Caco-2 (cell line): ENCODE measurements at places on chromosomes 11 and 22. TPM values are rescaled to one million over a fixed set of nuclear protein-coding genes. Genes with fewer than 3 reads are reported as not detected.

DNA sequence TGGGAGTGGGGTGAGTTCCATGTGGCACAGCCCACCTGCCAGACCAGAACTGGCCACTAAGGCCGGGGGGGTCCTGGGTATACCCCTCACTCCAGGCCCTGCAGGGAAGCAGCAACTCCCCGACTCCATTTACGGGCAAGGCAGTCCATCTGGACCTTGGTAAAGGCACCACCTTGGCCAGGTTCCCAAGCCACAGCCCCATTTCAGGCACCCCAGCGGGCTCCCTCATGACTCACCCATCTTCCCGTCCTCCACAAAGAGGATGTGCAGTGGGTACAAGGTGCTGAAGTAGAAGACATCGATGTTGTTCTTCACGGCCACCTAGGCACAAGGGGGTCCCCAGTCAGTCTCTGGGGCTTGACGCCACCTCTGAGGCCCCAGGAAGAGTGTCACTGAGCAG is 15.7 kb upstream of the RASL10A start:
- no peaks in the 10 kb centered on the region for H3K4me1 ChIP-seq
- H3K27me3 ChIP-seq: no peaks in the 10 kb centered on the region
- peaks cover 1% of the 10 kb centered on the region for H3K36me3 ChIP-seq
- no peak for DNase-seq
- no peak overlapping the region for H3K27ac ChIP-seq

GRCh38 chr11:48001438-48002021 is 21.2 kb downstream of the PTPRJ start:
- no peaks in the 10 kb centered on the region for H3K27me3 ChIP-seq
- no peaks in the 10 kb centered on the region for H3K36me3 ChIP-seq
- H3K4me3 ChIP-seq: no peak overlapping the region
- H3K4me1 ChIP-seq: peaks cover 35% of the 10 kb centered on the region
- no peak overlapping the region for H3K27ac ChIP-seq
- DNase-seq: no peak

DNA sequence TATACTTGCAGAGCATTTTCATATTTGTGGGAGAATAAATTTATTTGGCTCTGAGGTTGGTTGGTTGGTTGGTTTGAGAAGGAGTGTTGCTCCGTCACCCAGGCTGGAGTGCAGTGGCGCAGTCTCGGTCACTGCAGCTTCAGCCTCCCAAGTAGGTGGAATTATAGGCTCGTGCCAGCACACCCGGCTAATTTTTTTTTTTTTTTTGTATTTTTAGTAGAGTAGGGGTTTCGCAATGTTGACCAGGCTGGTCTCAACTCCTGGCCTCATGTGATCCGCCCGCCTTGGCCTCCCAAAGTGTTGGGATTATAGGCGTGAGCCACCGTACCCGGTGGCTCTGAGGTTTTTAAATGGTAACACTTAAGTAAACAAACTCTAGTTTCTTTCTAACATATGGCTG is 161.1 kb downstream of the TEAD1 start:
- no peak overlapping the region for H3K4me3 ChIP-seq
- no peaks in the 10 kb centered on the region for H3K27me3 ChIP-seq
- H3K36me3 ChIP-seq: no peaks in the 10 kb centered on the region
- H3K4me1 ChIP-seq: peaks cover 23% of the 10 kb centered on the region
- no peak overlapping the region for H3K27ac ChIP-seq

DNA sequence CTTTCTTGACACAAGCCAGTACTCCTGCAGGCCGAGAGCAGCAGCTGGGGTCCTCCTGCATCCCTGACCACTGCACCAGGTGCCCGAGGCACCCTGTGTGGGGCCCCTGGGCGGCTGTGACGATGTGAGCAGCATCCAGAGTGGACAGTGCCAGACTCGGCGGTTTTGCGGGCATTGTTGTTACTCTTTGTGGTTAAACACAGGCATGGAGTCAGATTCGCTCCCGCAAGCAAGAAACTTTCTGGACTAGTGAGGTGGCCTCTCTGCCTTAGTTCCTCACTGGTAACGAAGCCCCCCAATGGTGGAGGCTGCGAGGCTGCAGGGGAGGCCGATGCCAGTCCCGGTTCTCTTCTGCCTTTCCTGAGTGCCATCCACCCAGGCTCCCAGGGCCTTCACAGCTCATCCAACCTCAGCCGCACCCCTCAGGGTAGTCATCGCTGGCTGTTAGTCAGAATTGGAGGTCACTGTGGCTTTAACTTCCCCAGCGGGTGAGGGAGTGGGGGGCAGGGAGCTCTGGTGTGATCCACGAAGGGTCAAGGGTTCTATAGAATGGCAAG is 3.7 kb upstream of the CLDN5 start:
- no peaks in the 10 kb centered on the region for H3K27me3 ChIP-seq
- no peaks in the 10 kb centered on the region for H3K36me3 ChIP-seq
- no peak overlapping the region for H3K27ac ChIP-seq
- H3K4me3 ChIP-seq: no peak overlapping the region

DNA sequence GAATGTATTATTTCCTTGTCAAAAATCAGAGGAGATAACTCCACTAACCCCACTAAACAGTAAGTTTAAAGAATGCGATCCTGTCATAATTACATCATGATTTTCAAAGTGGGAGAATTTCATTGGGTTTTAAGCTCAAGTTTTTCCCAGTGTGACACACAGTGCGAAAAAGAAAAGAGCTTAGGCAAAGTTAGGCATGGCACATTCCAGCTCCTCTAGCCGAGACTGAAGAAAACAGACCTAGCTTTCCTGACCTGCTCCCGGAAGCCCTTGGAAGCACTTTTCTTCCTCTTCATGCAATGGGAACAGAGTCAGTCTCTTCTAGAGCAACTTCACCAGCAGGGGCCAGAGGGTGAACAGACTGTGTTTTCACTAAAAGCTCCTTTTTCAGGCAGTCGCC is 76.6 kb upstream of the AKIP1 start:
- H3K36me3 ChIP-seq: no peaks in the 10 kb centered on the region; the same call in 1 of the 2 replicates
- H3K27me3 ChIP-seq: no peaks in the 10 kb centered on the region
- H3K4me1 ChIP-seq: peaks cover 35% of the 10 kb centered on the region
- no peak overlapping the region for H3K4me3 ChIP-seq

- DNase-seq: no peak
- peaks cover 4% of the 10 kb centered on the region; the same call in 1 of the 2 replicates for H3K36me3 ChIP-seq
- peaks cover 33% of the 10 kb centered on the region for H3K4me1 ChIP-seq
These were observed 62.1 kb downstream of the LRP5 start for GRCh38 chr11:68374531-68374930.

- no peak overlapping the region for H3K4me3 ChIP-seq
- H3K27me3 ChIP-seq: no peaks in the 10 kb centered on the region
These were observed 272.5 kb downstream of the TBC1D22A start for GRCh38 chr22:47034905-47035419.

GRCh38 chr11:114785820-114786219 is 107.5 kb downstream of the NXPE2 start:
- no peak overlapping the region for H3K4me3 ChIP-seq
- peaks cover 28% of the 10 kb centered on the region for H3K4me1 ChIP-seq
- no peak for DNase-seq
- no peak overlapping the region for H3K27ac ChIP-seq
- H3K27me3 ChIP-seq: no peaks in the 10 kb centered on the region

GRCh38 chr22:23220485-23221350 is 40.4 kb downstream of the BCR start:
- H3K4me3 ChIP-seq: no peak overlapping the region
- no peak overlapping the region for H3K27ac ChIP-seq
- no peaks in the 10 kb centered on the region; the same call in 1 of the 2 replicates for H3K36me3 ChIP-seq
- no peak for DNase-seq
- no peaks in the 10 kb centered on the region for H3K27me3 ChIP-seq

DNA sequence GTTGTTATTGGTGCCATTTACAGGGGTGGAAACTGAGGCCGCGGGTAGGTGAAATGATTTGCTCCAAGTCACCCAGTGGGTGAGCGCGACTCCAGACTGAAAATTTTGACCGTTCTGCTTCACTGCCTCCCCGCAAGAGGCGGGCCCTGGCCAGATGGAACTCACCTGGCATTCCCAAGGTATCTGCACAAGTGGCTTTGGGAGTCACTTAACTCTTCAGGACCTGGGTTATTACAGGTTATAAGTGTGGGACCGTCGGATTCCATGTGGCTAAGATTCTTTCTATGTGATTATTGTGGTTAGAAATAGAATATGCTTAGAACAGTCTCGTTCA is 598 bp downstream of the CABIN1 start:
- DNase-seq: no peak
- peaks cover 26% of the 10 kb centered on the region for H3K4me1 ChIP-seq
- peak overlapping the region; percentile 93 for H3K27ac ChIP-seq

The MUC15 gene
- total RNA-seq: 0.63 and 0.70 TPM in 2 replicates

The DDB1 gene
- total RNA-seq: 284 and 303 TPM in 2 replicates

The MOGAT2 gene
- total RNA-seq: 0.39 and 0.56 TPM in 2 replicates

The CALCA gene
- not detected in 2 replicates for total RNA-seq

The SAC3D1 gene
- 21.2 and 21.6 TPM in 2 replicates for total RNA-seq
